ENCODE measurements at places on chromosomes 3 and 15. TPM values are rescaled to one million over a fixed set of nuclear protein-coding genes. Genes with fewer than 3 reads are reported as not detected.

DNA sequence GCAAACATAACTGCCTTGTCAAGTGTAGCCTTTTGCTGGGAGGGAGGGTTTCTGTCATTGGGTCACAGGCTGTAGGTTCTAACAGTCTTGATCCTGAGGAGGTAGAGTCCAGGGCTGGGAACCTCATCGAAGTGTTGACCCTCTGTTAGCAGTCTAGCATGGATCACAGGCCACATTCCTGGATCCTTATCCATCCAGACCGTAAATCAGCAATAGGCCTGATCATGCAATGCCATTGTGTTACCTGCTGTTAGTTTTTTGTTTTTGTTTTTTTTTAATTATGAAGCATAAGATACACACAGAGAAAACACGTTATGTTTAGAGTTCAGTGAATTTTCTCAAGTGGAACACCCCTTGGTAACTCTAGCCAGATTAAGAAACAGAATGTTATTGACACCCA lies 282.0 kb upstream of the TPM1 start:
- no peak for DNase-seq

DNA sequence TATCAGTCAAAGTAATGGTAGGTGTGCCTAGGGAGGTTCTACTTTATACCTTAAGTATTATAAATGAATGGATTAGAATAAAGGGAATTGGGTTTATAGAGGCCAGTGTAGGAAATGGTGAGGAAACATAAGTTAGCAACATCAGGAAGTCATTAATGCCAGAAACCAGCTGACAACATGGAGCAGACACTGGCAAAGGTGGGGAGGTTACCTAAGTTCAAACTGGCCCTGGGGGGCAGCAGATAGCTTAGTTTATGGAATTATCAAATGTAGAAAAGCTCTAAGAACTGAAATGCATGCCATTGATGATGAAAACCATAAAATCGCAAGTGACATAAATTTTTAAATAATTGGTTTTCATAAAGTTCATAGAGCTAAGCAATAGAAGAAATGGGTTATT lies 498.6 kb downstream of the NAALADL2 start:
- no peak for DNase-seq

DRD3 gene
- total RNA-seq = not detected

IGDCC3 gene
- 20.1 TPM for total RNA-seq

TRPM1 gene
- total RNA-seq = 3.2 TPM

All from G401 (cell line).